ENCODE measurements at places on chromosomes 7 and 10.
A peak's percentile ranks its signal among the peaks of the same experiment; 100 is the strongest.

DNA sequence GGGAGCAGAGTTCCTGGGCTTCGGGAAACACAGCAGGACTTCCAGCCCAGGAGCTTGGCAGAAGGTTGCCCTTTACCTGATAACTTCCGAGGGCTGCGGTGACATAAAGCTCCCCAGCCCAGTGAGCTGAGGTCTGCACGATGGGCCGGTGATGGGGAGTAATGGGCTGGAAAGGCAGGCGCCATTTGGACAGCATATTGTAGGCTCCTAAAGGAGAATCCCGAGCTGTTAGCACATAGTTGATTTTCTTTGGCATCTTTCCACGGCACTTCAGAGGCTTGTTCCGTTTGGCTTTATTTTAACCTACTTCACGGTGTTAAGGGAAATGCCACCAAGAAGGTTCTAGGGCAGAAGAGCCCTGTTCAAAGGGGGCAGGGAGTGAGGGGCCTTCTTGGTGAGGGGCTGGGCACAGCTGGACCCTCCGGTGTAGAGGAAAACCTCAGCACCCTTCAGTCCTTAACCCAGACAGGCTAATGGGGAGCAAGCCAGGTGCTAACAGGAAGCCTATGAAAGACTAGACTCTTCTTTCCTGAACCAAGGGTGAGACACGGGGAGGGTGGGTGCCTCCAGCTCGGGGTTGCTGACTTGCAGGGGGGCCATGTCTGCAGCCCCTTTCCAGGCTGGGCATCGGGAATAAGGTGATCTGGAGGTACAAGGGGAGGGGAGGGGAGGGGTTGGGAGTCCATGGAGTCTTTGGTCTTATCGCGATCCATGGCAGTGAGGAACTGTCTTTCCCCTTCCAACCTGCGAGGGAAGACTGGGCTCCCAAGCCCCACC, 347.7 kb downstream of the GLRX3 start:
- DNase-seq, result no peak

DNA sequence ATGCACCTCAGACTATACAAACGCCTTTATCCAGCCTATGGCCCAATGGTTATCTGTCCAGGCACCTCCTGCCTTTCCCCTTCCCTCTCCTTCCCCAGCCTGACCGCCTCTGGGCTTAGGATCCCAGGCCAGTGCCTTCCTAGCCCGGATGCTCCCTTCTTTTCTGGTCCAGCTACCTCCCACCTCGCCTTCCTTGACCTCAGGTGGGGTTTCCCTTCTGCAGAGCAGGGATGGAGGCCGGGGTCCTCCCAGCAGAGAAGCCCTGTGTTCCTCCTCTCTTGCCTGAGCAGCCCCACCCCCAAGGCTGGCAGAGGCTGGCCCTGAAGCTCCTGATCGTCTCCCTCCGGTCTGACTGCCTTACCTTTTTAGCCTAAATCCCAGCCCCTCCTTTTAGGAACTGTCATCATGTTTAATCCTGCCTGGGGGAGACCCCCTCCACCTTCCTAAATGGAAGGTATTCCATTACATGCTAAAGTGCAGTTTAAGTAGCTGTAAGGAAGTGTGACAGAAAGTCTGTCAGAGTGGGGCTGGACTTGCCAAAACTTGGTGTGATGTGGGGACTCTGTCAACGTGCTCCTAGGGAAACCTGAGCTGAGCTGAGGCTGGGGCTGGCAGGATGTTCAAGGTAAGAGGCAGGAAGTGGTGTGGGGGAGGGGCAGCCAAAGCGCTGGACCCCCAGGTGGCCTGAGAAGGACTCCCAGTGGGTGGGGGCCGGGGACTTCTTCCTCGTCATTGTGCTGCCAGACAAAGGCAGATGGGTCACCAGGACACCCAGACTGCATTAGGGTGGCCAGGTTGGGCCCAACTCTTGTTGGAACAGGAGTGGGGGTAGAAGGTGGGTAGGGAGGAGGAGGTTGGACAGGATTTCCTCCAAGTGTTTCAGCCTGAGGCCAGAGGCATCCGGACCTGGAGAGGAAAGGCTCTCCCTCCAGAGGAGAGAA, 39.5 kb downstream of the LBX1 start:
- DNase-seq, result peak; percentile 12

DNA sequence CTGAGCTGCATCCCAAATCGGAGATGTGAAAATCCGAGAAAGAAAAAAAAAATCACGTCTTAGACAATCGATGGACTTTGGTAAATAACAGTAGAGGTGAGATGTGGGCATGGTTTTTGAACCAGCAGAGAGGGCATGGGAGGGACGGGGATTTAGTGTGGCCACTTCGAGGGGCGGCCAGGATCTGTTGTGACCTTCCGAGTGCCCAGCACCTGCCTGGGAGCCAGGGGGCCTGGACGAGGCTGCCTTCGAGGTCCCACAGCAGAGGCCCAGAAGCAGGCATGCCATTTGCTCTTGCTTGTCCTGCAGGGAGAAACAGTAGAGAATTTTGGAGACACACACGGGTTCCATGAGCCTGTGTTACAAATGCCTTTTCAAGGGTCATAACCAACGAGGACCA, 469.7 kb upstream of the FOXK1 start:
- DNase-seq, result no peak

DNA sequence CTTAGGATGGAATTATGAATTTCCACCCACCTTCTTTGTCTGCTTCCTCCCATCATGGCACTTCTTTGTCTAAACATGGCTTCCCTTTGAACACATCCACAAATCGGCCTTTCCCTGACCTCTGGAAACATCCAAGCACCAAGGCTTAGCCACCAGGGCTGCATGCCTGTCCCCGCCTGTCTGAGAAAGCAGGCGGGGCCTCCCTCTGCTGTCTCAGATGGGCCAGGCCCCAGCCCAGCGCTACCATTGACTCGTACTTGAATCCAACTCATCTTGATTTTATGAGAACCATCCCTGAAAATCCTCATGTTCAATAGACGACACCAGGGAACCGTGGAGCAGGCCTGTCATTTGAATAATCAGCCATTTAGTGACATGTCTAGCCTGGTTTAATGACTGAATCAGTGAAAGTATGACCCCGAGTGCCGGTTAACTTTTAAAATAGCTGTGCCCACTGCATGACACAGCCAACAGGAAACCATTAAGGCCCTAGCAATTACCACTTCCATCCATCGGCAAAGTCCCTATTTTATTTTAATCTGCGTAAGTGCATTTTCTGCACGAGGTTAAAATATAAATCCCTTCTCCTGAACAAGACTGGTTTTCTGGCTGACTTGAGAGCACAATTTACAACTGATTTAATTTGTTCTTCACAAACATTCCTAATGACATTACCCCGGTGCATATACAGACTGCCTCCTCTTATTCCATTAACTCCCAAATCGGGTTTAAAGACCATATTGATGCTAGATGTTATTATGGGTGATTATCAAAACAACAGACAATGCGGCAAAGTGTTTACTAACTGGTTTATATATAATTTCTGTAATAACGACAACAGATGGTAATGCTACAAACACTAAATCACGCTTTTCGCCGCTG, 194.7 kb downstream of the BUB3 start:
- DNase-seq, result no peak

GRCh38 chr7:2116989-2117591, 115.7 kb downstream of the MAD1L1 start:
- no peak for DNase-seq

DNA sequence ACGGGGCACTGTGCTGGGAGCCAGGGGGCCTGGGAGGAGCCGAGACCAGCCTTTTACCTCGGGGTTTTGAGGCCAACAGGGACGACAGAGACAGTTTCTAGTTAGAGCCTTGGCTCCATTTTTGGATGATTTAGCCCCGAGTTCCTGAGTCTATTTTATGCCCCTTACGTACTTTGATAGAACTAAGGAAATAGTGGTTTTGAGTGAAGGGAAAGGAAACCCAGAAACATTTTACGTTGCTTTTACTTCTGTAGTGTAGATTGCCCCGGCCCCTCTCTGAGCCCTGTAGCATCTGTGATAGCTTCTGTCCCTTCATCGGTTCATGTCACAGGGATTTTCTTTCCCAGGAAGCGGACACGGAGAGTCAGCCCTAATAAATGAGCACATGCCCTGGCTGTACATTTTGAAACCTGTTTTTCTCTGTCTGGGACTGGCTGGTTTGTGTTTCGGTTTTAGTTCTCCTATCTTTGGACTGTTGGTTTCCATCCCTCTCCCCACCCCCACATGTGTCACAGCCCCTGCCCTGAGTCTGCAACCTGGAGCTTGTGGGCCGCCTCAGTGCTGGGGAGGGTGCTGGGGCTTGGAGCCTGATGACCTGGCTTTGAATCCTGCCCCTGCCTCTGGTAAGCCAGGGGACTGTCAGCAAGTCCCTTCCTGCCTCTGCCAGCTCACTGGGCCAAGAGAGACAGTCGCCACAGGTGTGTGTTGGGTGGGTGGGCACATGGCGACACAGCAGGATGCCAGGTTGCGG, 6.9 kb upstream of the ORAI2 start:
- DNase-seq, result no peak

GRCh38 chr7:24965831-24966708, 13.9 kb downstream of the OSBPL3 start:
- DNase-seq, result peak; percentile 31

DNA sequence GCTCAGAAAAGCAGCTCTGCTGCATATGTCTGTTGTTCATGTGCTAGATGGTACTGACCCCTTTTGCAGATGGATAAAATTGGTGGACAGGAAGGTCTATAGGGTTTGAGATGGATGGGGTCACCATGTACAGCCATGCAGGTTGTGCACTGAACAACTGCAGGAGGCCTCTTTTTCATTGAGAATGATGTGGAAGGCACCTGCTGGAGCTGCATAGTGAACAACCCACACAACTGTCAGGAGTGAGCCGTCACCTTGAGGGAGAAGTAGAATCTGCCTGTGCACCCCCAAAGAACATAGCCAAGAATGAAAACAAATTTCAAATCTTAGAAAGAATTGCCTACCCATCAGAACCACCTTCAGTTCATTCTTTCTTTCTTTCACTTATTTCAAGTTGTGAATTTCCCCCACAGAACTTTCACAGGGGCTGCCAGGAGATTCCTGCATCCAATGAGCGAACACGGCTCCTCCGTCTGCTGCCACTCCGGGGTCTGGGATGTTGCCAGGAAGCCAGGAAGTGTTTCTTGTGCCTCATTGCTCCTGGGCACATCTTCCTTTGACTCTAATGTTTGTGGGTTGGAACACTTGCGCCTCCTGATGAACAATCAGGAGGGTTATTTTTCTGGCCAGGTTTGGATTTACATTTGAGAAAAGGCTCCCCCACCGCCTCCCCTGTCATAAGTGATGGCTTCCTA, 53.7 kb upstream of the DOCK1 start:
- no peak for DNase-seq

GRCh38 chr7:22945584-22945983, 68.3 kb downstream of the HYCC1 start:
- no peak for DNase-seq

DNA sequence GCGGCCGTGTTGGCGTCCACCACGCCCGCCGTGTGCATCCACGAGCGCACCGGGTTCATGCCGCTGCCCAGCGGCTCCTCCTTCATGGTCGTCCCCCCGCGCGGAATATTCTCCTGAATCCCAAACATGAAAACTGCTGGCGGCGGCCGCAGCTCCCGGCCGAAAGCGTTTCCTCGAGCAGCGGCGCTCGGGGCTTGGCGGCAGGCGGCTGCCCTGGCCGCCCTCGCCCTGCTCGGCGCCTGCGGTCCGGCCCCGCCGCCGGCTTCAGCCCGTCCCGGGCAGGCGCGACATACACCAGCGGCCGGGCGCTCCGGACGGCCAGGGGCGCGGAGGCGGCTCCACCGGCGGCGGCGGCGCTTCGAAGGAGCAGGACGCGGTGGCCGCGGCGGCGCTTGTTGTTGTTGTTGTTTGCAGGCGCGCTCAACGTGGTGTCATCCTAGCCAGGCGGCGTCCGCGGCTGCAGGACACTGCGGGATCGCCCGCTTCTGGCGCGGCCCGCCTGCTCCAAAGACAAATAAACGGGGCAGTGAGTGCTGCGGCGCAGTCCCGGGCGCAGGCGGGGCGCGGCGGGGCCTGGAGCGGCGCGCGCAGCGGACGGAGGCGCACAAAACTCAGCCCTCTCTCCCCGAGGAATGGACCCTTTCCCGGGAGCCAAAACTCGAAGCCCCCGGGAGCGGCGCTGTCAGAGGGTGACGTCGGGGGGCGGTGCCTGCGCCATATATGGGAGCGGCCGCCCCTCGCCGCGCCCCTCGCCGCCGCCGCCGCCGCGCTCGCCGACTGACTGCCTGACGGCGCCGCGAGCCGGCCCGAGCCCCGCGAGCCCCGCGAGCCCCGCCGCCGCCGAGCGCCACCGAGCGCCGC, at the start of gene EBF3:
Gene EBF3 (minus strand): TSS at position 634 of the 861 bp plus-strand sequence. CDS start 506 bp downstream, at position 128.
- DNase-seq, result peak; percentile 78

GRCh38 chr7:127619681-127620405, 1.9 kb upstream of the PAX4 start:
- no peak for DNase-seq

GRCh38 chr7:50330696-50331095, 26.2 kb downstream of the IKZF1 start:
- no peak for DNase-seq

DNA sequence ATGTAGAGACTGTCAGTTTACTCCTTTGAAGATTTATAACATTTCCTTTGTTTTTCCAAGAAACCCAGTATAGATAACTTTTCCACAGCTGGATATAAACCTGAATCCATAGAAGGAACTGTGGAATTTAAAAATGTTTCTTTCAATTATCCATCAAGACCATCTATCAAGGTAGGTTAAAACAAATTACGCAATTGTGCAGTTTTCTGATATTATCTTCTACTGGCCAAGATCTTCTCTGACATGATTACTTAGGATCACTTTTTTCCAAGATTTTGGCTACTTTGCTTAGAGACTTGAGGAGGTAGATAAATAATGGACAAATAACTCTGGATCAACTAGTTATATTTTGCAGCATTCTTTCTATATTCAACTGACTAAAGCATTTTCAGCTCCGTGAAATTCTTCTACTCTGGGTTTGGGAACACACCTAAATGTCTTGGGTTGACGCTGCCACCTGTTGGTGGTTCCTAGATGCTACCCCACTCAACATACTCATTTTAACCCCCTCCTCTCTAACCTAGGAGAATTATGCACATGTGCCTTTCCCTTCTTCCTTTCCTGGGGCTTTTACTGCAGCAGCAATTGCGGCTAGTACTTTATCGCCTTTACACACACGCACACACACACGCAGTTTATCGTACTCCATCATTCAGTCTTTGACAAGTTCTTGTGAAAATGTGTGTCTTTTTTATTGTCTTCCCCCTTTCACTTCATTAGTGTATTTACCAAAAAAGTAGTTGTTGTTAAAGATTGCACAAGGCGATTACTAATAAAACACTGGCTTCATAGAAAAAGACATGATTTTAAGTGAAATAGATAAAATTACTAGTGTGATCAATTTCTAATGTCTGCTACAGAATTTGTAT, 32.7 kb downstream of the ABCB5 start:
- DNase-seq, result peak; percentile 48

GRCh38 chr7:5388905-5389433, 34.7 kb downstream of the TNRC18 start:
- DNase-seq, result no peak

GRCh38 chr10:97882142-97883091, 32.8 kb downstream of the GOLGA7B start:
- no peak for DNase-seq

GRCh38 chr10:34826857-34827766, 12.0 kb upstream of the PARD3 start:
- DNase-seq, result no peak
